Left renal pelvis (tissue), 4 donors: ENCODE measurements at places on chromosomes 11 and 22. TPM values are rescaled to one million over a fixed set of nuclear protein-coding genes. Genes with fewer than 3 reads are reported as not detected.

The OR52B2 gene
- not detected for polyA plus RNA-seq

The TMPRSS4 gene
- 30.6 TPM for polyA plus RNA-seq

The SHISA8 gene
- polyA plus RNA-seq, result 0.22 TPM

The DRICH1 gene
- polyA plus RNA-seq, result 0.75 TPM

The CPT1A gene
- polyA plus RNA-seq, result 36.5 TPM

The C11orf91 gene
- polyA plus RNA-seq, result not detected

The C11orf52 gene
- polyA plus RNA-seq, result 0.85 TPM

The YPEL4 gene
- polyA plus RNA-seq, result 4.4 TPM

The AQP11 gene
- 2.6 TPM for polyA plus RNA-seq

The UBASH3B gene
- 9.1 TPM for polyA plus RNA-seq

The SLC6A5 gene
- polyA plus RNA-seq, result 0.21 TPM

The LAYN gene
- 8.7 TPM for polyA plus RNA-seq

The HBG2 gene
- 1,504 TPM for polyA plus RNA-seq

The C22orf15 gene
- 3.0 TPM for polyA plus RNA-seq
